ENCODE measurements at places on chromosomes 16 and 17.

GRCh38 chr16:87492291-87492630, 563 bp downstream of the ZCCHC14 start:
- no peak for ATAC-seq

GRCh38 chr16:50681021-50681885, at the start of gene SNX20:
Gene SNX20, minus strand, starts transcription at chr16:50681312. Its CDS starts 3,786 bp downstream, at chr16:50677526.
- peak; percentile 50 for ATAC-seq

DNA sequence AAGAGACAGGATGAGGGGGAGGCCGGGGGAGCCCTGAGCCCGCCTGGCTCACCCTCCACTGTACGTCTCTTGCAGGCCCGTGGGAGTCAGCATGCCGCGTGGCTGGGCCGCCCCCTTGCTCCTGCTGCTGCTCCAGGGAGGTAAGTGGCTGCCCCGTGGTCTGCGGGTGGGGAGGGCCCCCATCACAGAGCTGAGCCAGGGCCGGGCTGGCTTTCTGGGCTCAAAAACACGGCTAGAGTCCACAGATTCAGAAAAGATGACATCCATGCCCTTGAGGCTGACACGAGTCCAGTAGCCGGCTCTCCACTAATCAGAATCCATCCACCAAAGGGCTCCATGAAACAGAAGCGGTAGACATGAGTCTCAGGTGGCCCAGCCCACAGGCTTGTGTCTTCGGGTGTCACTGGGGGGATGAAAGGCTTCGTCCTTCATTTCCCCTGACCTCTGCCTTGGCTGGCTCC, 28.0 kb downstream of the IL21R start:
- no peak for ATAC-seq

DNA sequence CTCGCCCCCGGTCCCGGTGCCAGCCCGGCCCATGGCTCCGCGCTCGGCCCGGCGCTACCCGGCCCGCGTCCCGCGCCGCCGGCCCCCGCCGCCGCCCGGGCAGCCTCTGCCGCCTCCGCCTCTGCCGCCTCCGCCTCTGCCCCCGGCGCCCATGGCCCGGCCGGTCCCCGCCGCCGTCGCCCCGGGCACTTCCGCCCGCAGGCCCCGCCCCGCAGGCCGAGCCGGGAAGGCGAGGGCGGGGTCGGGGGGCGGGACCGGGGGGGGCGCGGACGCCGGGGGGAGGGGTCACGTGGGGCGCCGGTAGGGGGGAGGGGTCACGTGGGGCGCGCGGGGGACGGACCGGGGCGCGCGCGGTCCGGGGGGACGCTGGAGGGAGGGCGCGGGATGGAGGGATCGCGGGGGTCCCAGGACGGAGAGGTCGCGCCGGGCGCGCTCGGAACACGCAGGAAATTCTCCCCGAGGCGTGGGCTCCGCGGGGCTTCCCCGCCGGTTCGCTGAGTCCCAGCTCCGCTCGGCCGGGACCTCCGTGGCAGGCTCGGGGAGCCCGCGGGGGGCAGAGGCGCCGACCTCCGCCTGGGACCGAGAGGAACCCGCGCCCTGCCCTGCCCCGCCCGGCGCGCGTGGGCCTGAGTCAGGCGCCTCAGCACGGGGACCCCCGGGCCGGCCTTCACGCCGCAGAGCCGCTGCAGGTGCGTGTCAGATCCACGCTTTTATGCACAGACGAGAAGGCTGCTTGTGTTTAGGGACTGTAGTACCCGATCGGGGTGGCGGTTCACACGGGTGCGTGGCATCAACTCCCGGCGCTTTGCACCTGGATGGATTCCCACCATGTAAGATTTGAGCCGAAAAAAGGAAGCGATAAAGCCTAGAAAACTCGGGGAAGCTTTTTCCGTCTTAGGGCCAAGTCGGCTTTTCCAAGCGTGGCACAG, at the start of gene PGAP6:
PGAP6 (minus strand) TSS at position 190 of the 929 bp plus-strand sequence; CDS start at position 33, 157 bp downstream.
- peak; percentile 89 for ATAC-seq
